ENCODE measurements at places on chromosomes 6 and 20.

DNA sequence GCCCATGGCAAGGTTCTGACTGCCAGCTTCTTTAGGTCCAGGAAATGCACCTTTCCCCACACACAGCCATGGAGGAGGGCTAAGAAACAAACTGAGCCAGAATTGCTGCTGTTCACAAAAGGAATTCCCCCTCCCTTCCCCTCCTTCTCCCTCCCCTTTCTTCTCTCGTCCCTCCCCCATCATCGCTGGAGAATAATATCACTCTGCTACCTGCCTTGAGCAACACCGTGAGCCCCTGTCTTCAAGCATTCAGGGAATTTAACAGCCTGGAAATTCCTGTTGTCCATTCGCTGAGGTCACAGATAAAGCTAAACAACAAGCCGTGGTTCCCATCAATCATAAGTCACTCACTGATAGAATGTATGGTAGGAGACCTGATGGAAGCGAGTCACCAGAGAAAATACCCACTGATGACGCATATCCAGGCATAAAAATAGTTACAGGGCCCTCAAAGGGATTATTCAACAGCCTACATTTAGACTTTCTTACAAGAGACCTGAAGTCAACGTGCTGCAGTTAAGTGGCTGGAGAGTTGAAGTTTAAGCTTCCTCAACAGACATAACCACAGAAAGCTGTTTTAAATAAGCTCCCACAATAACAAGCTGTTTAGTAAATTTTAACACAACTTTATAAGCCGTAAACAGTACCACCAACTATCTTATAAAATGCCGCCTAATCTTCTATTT lies 59.7 kb downstream of the HIVEP2 start:
- DNase-seq: no peak

DNA sequence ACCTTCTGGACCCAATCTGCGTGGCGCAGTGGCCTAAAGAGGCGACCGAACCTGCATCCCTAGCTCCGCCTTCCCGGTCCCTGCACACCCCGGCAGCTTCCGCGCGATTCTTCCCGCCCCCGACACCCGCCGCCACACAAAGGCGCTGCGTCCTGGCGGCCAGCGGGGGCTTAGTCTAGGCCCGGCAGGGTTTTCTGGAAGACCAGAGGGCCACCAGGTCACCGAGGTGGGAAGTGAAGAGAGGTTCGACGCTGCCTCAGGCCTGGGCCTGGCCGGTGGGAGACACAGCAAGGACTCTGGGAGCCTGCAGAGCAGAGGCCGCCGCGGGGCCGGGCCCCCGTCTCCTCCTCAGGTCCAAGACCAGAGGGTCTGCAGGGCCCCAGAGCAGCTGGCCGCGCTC lies 154.9 kb downstream of the OR2B2 start:
- no peak for DNase-seq

GRCh38 chr20:5046656-5047339 lies 45.5 kb upstream of the SLC23A2 start:
- DNase-seq: no peak

DNA sequence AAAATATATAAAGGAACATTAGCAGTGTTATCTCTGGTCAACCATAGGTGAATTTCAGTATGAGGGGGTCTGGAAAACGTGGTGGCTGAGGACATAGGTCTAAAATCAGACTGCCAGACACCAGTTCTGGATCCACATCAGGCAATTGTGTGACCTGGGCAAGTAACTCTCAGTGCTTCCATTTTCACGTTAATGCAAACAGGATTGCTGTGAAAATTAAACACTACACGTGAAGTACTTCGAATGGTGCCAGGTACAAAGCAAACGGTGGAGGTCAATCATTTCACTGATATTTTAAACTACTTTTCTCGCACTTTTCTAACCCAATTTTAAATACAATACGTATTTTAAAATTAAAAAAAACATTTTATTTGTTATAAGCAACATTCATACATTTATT lies 315.7 kb downstream of the TRDN start:
- DNase-seq: no peak

DNA sequence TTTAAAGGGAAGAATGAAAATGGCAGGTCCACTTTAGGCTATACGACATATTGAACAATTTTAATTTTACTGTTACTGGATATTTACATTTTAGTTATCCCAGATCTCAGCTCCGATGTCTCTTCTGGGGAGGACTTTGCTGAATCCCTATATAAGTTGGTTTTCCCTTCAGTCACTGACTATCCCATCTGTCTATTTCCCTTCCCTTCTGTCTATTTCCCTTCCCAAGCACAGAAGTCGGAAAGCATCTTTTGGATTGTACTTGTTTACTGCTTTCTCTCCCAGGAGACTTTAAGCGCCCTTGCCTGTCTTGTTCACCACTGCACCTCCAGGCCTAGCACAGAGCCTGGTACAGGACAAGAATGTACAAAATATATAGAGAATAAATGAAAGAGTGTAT lies 165.8 kb upstream of the SALL4 start:
- no peak for DNase-seq

- no peak for DNase-seq
Observed at GRCh38 chr20:15005300-15005986, 668.0 kb upstream of the FLRT3 start.

- DNase-seq: no peak
Observed at GRCh38 chr6:44487586-44487985, 100.1 kb downstream of the CDC5L start.

DNA sequence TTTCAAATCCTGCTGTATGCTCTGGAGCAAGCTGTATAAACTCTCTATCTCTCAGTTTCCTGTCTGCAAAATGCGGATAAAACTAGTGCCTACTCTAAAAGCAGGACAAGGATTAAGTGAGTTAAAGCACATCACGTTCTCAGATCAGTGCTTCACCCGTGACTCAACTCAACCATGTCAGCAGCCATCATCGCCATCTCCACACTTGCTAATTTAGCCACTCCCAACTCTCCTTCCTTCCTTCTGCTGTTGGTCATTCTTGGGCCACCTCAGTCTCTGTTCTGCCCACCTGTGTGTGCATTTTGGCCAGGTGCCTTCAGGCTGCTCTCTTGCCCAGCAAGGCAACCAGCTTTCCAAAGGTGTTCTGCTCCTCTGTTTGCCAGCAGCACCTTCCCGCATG lies 260.0 kb upstream of the CDYL start:
- DNase-seq: no peak

GRCh38 chr20:32343439-32343838 lies 14.7 kb upstream of the ASXL1 start:
- DNase-seq: no peak

DNA sequence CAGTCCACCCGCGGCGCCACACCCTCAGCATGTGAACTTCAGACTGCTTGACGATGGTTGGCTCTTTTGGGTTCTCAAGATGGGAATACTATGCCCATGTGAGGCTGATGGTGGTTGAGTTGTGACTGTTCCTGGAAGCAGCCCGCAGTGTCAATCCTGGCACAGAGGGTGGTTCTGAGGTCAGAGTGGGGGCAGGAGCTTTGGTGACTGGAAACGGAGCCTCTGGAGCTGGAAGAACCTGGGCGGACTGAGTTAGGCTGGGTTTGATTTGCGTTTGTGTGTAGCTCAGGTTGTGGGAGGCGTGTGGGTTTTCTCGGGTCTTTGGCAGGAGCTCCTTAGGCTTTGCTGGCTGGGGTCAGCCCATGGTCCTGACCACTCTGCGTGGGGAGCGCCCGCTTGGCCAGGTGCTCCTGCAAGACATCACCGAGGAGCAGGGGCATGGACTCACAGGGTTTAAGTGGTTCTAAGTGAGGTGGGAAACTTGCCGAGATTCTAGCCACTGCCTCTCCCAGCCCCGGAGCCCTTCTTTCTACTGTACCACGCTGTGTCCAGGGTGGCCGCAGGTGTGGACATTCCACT lies 37.3 kb upstream of the SLC22A1 start:
- no peak for DNase-seq

- DNase-seq: no peak
Observed at GRCh38 chr6:87767478-87767877, 65.4 kb upstream of the AKIRIN2 start.

DNA sequence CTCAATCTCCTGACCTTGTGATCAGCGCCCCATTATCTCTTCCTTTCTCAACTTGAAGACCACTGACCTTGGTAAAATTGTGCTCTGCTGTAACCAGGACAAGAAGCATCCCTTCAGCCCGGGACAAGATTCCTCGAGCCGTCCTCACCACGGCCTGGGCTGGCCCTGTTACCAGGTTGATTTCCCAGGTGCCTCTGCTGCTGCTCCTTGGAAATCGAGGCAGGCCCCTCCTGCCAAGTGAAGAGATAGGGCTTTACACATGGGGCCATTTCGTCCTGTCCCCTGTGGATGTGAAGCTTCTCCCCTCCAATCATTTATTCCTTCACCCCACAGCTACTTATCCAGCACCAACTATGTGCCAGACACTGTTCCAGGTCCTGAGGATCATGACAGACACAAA lies 21.5 kb downstream of the RAB44 start:
- DNase-seq: no peak

- no peak for DNase-seq
Observed at GRCh38 chr20:63264519-63264918, 8.1 kb upstream of the ARFGAP1 start.

- DNase-seq: no peak
Observed at GRCh38 chr20:57410398-57410920, 19.3 kb downstream of the RBM38 start.

GRCh38 chr6:79250107-79250514 lies 15.6 kb upstream of the HMGN3 start:
- no peak for DNase-seq

DNA sequence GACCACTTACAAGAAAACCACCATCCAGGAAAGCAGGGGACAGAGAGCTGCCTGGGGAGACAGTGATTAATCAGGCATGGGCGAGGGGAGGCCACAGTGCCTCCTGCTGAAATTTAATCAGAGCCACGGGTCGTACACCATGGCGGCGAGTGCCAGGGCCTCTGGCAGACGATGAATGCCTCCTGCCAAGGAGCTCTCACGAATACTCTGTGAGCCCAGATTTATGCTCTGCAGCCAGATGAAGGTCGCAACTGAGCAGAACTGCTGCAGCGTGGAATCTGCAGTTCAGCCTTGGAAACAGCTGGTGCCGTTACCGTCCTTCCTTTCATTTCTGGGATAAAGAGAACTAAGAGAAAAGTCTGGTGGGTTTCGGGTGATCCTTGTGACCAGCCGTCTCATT lies 85.6 kb downstream of the BFSP1 start:
- no peak for DNase-seq

DNA sequence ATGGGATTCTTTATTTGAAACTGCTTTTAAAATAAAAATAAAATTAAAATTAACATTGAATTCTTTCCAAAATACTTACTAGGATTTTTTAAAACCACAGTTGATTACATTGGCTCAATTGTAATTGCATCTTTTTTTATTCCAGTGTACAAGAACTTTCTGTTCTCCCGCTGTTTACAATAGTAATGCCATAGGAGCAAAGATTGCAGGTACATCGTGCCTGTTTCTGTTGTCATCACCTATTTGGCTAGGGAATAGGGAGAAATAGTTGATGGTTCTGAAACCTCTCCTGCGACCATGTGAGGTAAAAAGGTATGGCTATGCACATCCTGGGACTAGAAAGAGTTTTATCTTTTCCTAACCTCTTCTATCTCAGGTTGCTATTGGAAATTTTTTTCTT lies 28.2 kb upstream of the RHAG start:
- DNase-seq: no peak

DNA sequence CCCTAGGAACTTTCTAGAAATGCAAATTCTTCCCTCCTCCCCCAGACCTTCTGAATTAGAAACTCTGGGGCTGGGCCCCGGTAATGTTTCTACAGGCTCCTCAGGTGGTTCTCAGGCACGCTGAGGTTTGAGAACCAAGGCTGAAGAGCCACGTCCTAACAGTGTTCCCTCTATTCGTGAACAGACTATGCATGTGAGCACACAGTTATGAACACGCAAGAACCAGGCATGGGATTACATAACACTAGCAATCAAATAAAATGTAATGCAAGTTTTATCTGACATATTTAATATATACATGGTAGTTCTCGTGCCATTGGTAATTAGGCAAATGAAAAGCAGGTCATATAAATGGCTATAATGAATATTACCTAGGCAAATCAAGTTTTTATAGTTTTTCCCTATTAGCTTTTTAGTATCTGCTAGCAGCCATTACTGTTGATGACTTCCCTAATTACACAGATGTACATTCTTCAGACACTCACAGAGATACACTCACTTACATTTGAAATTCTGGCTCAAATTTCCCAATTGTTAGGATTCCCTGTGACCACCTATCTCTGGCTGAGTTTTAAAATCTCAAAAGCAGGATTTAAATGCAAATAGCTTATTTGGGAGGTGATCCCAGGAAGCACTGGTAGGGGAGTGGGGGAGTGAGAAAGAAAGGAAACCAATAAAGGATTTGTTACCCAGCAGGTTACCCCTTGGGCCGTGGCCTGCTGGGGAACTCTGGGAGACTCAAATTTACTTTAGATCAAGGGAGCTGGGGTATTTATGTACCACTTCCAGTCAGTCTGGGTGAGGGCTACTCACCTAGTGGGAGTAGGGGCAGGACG lies 104.1 kb downstream of the TCP11 start:
- DNase-seq: no peak

DNA sequence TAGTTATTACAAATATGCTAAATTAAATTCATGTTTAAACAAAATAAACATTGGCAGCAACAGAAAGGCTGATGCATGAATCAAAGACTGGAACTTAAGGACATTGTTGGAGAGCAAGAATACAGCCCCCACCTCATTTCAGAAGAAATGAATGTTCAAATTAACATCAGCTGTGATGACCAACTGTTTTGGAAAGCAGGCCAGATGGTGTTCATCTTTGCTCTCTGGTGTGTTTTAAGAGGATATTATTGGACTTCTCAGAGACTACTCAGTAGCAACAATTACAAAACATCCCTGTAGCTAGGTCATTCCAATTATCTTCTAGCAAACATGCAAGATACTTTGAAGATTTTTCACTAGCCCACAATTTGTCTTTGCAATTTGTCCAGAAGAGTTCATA lies 118.6 kb upstream of the DOK5 start:
- no peak for DNase-seq

DNA sequence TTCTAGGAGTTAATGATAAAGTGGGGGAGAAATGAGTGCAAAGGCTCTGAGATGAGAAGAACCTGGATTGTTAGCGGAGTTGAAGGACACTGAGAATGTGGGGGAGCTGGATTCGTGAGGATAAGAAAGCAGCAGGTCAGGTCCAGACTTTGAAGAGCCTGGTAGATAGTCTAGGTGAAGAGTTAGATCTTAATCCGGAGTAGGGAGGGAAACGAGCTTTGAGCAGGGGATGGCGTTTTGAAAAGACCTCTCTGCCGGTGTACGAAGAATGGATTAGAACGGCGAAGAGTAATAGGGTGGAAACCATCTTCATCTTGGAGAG lies 487 bp upstream of the PHF20 start:
- no peak for DNase-seq

DNA sequence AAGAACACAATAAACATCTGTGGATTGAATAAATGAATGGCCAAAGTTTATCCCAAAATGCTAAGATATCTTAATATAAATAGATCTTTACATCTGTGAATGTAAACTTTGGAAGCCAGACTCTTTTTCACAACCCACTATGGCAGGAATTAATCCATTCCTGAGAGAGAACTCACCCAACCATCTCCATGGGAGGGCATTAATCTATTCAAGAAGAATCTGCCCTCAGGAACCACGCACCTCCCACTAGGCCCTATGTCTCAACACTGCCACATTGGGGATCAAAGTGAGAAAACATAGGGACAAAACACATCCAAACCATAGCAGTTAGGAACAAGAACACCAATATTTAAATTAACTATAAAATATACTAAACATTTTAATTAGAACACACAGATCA lies 3.4 kb downstream of the UBE3D start:
- DNase-seq: no peak
